NCI-H1092 (cell line): ENCODE measurements at places on chromosomes 3 and 15.

DNA sequence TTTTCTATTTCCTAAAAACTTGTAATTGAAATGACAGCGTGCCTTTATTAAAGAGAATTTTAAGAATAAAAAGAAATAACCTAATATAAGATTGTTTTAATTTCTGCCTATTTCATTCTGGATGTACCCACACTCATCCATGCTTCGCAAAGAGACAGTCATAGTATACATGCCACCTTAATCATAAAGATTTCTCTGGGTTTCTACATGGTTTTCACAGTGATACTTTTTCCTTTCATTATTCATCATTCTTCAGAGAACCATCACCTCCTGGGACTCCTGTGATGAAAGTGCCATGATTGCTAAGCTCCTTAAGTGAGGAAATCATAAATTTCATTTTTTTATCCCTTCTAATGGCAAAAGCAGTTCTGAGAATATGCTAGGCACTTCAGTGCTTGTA, 4.3 kb upstream of the CCR8 start:
- no peak for DNase-seq

GRCh38 chr3:49718858-49719213, 648 bp downstream of the AMIGO3 start:
- no peak for DNase-seq

DNA sequence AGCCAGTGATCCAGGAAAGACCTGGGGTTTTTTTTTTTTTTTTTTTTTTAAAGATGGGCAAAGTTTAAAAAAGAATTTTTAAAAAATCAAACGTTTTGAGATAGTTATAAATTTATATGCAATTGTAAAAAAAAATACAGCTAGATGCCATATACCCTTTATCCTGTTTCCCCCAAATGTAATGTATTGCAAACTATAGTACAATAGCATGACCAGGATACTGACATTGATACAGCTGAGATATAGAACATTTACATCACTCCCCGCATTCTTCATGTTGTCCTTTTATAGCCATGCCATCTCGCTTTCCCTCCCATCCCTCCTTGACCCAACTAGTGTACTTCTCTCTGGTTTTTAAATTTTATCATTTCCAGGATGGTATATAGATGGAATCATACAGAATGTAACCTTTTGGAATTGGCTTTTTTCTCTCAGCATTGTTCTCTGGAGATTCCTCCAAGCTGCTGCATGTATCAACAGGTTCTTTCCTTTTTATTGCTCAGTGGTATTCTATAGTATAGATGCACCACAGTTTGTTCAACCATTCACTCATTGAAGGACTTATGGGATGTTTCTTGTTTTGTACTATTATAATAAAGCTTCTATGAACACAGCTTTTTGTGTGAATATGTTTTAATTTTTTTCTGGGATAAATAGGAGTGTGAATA, 104.9 kb downstream of the CGNL1 start:
- no peak for DNase-seq

GRCh38 chr3:149019580-149019979, 28.2 kb downstream of the GYG1 start:
- no peak for DNase-seq

DNA sequence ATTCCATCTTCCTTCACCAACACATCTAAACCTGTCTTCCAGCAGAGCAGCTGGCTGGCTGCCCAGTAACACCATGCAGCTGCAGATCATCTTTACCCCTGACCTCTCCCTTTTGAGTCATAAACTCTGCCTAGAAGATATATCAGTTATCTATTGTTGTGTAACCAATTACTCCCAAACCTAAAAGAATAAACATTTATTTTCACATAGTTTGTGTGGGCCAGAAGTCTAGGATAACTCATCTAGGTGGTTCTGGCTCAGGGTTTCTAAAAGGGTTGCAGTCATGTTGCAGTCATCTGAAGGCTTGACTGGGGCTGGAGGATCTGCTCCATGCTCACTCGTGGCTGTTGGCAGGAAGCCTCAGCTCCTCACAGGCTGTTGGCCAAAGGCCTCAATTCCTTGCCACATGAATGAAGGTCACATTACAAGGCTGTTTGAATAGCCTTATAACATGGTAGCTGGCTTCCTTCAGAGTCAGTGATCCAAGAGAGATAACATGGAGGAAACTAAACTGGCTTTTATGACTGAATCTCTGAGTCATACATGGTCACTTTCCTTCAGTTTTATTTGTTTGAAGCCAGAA, 92.8 kb downstream of the GOLIM4 start:
- DNase-seq = no peak

- no peak for DNase-seq
These were observed 19.6 kb upstream of the TIPARP start for GRCh38 chr3:156654834-156655233.

DNA sequence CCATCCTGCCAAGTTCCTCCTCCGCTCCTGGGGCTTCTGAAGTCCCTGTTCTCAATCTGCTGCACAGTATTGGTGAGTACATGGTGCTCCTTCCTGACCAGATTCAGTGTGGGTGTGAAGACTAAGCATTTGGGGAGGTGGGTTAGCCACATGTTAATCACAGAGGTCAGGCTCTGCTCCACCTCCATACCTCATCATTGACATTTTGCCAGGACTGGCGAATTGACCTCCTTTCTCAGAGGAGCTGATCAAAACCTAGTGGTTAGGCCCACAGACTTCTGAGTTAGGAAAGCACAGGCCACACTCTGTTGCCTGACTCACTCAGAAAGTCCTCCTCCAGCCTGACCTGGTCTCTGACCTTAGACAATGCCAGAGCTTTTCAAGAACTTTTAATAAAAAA, 8.4 kb upstream of the RPS17 start:
- no peak for DNase-seq

DNA sequence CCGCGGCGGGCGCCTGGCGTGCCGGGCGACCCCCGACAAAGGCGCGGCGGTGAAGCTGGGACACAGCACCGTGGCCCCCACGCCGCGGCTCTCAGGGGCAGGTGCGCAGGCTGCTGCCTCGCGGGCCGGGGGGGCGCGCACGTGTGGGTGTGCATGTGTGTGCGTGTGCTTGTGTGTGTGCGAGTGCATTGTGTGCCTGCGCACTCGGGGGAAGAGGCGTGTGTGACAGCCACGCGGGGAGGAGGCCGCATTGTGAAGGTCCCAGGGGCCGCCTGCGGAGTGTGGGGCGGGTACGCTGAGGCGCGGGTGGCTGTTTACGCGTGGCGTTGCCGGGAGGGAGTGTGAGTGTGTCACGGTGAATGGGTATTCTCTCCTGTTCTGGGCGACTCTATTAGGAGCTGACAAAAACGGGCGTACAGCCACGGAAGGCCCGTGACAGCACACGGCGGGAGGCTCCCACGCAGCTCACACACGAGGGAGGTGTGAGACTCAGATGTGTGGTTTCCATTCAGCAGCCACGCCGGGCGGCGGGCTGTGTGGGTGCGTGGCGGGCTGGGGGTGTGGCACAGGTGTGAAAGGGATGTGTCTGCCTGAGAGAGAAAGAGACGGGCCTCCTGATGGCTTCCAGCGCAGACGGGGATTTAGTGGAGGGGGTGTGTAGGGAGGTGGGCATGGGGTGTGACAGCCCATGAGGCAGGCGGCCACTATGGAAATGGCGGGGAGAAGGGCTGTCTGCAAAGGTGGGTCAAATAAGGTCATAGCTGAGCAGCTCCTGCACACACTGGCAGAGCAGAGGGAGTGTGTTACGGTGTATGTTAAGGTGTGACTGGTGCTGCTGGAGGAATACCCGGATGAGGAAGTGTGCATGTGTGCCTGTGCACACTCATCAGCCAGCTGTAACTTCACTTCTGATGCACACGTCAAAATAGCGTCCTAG, 750 bp downstream of the PODXL2 start:
- DNase-seq = no peak

DNA sequence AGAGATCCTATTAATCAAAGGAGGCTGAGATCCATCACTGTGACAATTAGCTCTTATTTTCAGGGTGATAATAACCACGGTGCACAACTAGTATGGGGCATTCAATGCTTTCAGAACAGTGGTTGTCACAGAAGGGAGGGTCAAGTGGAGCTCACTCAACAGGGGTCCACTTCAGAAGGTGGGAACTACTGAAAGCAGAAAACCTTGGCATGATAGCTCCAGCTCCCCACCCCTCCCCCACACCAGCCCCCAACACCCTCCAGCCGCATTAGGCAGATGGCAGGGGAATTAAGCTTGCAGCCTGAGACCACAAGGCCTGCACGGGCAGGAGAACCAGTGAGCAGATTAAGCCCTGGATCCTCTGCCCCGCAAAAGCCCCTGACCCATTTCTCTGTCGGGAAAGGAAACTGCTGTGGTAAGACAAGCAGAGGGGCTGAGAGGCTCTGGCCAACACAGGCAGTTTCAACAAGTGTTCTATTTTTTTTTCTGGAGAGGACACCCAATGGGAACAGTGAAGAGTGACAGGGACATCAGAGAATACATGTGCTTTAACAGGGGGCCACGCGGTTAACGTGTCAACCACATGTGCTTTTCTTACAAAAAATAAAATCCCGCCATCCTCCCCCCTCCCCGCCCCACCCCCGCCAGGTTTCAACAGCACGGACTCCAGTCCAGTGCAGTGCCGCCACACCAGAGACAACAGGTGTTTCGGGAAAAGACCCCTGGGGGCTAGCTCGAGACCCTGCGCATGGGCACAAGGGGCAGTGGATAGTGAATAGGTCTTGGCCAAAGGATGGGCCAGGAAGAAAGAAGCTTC, 997 bp downstream of the FYCO1 start:
- DNase-seq = no peak

DNA sequence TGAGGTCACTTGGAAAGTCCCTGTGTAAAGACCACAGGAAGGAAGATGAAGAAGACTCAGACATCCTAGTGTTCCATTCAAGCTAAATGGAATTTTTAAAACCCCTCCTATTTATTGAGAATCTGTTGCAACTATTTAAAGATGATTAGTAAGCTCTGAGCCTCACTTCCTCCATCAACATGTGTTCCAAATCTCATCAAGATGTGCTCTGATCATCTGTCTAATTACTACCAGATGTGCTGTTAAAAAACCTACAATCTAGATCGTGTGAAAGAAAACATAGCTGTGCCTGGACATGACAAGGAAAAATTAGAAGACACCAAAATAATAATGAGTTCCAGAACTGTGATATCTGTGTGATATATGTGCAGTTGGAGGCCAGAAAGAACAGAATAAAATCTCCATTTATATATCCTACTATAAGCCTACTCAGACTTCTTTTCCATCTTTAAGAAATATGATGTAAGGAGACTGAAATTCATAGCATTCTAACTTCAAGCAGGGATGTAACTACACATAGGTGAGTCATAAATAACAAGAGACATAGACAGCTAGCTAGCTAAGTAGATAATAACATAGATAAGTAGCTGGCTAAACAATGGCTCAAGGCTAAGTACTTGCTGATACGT, 7.8 kb downstream of the XPC start:
- DNase-seq = no peak

- no peak for DNase-seq
These were observed 196.5 kb downstream of the KLHL25 start for GRCh38 chr15:85598219-85598618.

DNA sequence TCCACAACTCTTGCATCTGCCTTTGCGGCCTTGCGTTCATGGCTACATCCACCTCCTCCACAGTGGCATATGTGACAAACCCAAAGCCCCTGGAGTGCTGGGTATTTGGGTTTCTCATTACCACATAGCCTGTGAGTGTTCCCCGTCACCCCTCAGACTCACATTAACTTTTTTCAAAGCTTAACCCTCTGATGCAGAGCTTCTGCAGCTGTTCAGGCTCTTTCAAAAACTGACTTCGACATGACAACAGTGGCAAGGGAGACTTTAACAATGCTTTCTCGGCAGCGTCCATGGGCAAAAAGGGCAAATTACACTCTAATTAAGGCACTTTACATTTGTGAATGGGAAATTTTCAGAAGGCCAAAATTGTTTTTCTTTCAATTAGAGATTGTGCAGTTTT, 343.2 kb downstream of the UNC13C start:
- no peak for DNase-seq

DNA sequence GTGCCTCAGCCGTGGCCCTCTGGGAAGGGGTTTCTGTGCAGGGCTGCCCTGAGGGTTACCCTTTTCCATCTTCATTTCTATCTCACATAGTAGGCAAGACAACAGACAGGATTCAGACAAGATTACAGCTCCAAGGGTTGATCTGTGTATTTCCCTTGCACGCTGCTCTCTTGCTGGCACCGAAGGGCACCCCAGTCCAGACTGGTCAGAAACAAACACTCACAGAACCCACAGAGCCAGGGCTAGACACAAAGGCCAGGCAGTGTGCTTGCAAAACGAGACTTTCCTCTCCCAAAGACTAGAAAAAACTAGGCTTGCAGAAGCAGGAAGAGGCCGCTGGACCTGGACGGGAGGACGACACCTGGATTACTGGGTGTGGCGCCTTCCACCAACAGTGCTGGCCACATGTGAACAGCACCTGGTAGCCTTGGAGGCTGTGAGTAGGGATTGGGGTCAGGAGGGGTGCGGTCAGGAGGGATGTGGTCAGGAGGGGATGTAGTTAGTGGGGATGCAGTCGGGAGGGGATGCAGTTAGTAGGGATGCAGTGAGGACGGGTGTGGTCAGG, 96.8 kb downstream of the BDH1 start:
- no peak for DNase-seq

GRCh38 chr15:75229191-75230015, 27.7 kb downstream of the C15orf39 start:
- no peak for DNase-seq

DNA sequence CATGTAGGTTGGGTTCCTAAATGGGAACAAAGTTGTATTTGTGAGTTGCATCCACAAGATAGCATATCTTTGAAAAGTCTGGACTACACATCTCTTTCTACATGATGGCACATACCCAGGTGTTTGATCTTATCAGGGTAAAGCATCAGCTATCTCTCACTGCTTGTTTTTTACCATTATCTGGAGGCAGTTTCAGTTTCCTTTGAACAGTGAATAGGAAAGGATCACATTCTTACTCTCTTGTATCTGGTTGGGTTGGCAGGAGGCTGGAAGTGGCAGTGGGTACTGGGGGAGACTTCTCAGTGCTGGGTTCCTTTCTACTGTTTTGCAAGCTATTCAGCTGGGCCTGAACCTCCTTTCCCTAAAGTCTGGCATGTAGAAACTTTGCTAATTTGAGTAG, 4.1 kb downstream of the CEMIP start:
- DNase-seq = no peak

GRCh38 chr3:173770011-173770410, 372.5 kb downstream of the NLGN1 start:
- DNase-seq = no peak

- DNase-seq = no peak
These were observed 12.3 kb upstream of the CDAN1 start for GRCh38 chr15:42749266-42749665.

DNA sequence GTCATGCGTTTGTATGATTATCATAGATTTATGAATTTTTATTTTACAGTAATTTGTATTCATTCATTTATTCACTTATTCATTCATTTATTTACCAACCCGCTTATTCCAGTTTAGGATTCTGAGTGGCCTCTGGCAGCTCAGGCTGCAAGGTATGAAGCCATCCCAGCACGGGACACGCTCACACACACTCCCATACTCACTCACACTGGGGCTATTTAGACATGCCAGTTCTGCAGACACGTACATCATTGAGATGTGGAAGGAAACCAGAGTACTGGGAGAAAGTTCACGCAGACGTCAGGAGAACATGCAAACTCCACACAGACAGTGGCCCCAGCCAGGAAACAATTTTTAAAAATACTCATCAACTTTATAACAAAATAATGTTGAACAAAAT, 5.1 kb downstream of the CDIN1 start:
- DNase-seq = no peak
